ENCODE measurements at places on chromosomes 1 and 21. TPM values are rescaled to one million over a fixed set of nuclear protein-coding genes. Genes with fewer than 3 reads are reported as not detected.

DNA sequence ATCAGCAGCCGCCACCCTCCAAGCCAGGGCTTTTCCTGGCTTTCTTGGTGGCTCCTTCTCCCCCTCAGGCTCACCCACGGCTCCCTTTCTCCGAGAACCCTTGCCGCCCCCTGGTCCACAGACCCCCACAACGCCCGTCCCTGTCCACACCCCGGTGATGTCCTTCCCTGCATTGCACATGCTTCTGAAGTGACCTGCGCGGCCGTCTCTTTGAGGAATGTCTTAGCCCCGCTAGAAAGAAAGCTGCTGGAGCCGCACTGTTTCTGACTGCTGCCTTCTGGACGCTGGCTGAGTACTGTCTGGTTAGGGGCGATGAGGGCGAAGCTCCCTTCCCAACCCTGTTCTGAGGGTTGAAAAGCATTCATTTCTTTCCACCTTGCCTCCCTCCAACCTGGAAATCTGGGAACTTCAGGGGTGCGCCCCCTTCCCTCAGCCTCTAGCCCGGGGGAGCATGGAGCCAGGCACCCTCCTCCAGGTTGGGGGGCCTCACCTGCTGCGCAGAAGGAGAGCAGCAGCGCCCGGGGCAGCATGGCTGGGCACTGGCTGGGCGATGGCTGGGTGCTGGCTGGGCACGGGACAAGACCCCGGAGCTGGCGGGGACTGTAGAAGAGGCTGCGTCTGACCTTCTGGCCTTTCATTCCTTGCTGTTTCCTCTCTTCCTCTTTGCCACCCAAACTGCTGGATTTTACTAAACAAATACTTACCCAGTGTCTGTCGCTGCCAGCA, at the start of gene CLEC20A:
Gene CLEC20A (minus strand): TSS at position 555 of the 726 bp plus-strand sequence. CDS start 25 bp downstream, at position 530.
- no peak for DNase-seq

- no peak for DNase-seq
Observed at GRCh38 chr1:152356736-152357135, 3.1 kb downstream of the FLG2 start.

DNA sequence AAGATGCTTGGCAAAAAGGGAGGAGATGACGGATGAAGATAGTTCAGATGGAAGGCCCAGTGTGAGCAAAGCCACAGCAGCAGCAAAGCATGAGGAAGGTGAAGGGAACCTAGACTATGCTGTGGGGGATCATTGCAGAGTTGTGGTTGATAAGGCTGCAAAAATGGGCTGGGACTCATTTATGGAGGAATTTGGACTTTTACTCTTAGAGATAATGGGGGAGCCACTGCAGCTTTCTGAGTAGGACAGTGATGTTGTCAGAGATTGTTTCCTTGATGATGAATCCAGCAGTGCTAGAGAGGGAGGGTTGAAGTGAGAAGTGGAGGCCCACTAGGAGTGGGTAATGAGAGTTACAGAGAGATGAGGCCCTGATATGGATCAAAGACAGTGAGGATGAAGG, 2.1 kb upstream of the C8A start:
- no peak for DNase-seq

OLIG2 gene
- total RNA-seq = not detected

DIPK1A gene
- total RNA-seq = 21.5 TPM

- DNase-seq = peak; percentile 78
Observed at GRCh38 chr1:167161242-167161641, 59.4 kb upstream of the POU2F1 start.

SLC30A10 gene
- total RNA-seq = not detected

- peak; percentile 59 for DNase-seq
Observed at GRCh38 chr1:51236531-51237350, 668 bp downstream of the RNF11 start.

AADACL3 gene
- not detected for total RNA-seq

GRCh38 chr1:22339237-22339636, 112.4 kb upstream of the ZBTB40 start:
- no peak for DNase-seq

DNA sequence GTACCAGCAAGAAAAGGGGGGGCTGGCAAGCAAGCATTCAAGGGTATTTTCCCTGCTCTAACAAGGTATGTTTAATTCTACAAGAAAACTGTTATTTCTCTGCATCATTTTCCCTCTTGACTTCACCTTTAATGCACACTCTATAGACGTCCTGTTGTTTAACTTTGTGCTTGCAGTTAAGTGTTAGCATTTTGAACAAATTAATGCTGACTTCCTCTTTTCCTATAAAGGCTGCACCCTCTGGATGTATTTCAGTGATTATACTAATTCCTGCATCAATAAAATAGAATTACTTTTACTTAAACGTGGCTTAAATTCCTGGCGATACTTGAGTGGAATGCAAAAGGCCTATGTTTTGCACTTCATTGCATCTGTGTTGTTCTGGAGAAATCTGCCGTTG, 183.3 kb downstream of the KCNJ6 start:
- DNase-seq = no peak

DNA sequence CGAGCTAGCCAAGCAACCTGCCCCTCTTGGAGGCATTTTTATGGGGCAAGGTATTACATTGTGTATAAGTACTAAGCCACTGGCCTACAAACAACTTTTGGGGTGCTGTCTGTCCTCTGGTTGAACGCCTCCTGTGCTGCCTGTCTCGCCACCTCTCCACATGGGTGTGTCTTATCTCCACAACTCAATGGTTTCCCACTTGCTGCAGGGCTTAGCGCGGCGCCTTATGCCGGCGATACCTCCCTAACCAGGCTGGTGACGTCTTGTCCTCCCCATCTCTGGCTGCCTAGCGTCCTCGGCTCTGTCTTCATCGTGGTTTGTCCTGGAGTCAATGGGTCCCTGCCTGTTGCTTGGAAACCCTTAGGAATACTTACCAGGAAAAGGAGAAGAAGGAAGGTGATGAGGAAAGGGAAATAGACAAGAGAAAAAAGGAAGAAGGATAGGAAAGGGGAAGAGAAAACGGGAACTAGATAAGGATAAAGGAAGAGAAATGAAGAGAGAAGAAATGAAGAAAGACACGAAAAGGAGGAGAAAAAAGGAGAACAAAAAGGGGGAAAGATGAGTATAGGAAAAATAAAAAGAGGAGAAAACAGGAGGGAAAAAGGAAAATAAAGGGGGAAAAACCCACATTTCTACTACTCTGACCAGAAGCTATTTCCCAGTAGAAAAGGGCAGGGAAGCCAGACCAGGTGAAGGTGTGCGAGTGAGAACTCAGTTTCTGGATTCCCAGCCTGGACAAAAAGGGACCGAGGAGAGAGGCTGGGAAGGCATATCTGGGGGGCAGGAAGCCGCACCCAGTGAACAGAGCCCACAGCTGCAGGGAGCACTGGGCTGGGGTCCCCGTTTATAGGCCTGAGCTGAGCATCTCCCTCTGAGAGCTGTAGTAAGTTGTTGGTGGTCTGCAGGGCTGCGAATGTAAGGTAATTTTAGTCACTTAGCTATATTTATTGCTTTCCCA, 86.2 kb downstream of the CLIC6 start:
- DNase-seq = no peak

HSD11B1 gene
- total RNA-seq = 4.3 TPM

CD48 gene
- total RNA-seq = 0.05 TPM

C1orf87 gene
- total RNA-seq = not detected

DNA sequence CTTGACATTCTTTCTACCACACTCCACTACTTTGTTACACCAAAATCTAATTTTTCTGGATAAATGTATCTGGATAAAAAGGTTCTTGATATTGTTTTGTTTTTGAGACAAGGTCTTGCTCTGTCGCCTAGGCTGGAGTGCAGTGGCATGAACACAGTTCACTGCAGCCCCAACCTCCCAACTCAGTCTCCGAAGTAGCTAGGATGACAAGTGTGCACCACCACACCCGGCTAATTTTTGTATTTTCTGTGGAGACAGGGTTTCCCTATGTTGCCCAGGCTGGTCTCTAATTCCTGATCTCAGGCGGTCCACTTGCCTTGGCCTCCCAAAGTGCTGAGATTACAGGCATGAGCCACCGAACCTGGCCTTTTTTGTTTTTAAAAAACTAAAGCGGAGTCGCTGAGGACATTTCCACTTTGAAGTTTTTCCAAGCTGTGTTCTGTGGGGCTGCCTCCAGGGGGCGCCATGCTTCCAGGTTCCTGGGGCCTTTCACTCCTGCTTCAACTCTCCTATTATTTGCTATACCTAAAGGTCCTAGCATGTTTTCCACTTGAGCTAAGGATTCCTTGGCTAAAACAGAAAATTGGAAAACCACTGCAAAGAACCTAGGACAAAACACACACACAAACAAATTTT, 14.1 kb upstream of the NCMAP start:
- DNase-seq = no peak

DNA sequence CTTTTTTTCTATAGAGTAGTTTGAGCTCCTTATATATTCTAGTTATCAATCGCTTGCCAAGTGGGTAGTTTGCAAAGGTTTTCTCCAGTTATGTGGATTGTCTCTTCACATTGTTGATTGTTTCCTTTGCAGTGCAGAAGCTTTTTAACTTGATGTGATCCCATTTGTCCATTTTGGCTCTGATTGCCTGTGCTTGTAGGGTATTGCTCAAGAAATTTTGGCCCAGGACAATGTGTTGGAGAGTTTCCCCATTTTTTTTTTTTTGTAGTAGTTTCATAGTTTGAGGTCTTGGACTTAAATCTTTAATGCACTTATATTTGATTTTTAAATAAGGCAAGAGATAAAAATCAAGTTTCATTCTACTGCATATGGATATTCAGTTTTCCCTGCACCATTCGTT, 774.8 kb upstream of the ADAMTS5 start:
- no peak for DNase-seq

NBPF20 gene
- 3.3 TPM for total RNA-seq

FGR gene
- 0.17 TPM for total RNA-seq

OR2L8 gene
- not detected for total RNA-seq

CACNA1S gene
- total RNA-seq = not detected

LAMC2 gene
- 3.4 TPM for total RNA-seq

- DNase-seq = peak; percentile 69
Observed at GRCh38 chr1:79353224-79353623, 346.7 kb upstream of the ADGRL4 start.

DNA sequence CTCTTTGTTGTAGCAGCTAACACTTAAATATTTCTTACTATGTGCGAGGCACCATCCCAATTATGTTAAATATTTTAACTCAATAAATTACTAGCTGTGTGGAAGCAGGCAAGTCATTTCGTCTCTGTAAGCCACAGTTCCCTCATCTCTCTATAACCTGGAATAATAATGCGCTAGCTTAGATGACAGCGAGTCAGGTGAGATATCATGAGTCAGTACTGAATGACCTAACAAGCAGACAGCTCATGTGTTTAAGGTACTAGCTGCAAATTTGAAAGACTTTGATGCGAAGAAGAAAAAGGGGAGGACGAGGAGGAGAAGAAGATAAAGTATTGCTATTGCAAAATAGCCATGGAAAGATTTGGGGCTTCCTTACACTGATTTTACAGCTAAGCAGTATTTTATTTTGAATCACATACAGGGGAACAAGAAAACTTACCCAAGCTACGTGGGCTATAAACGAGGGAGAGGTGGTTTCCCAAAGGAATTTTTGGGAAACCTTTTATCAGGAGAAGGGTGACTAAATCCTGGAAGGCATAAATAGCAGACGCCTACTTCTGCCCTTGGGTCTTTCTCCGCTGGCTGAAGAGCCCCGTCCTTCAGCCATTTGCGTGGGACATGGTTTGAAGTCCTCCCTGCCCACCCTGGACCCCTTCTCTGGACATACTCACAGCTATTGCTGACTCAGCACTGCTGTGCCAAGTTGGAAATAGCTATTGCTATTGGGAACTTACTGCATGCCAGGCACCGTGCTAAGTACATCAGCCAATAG, 8.9 kb downstream of the CITED4 start:
- DNase-seq = no peak

GRCh38 chr1:28028873-28029654, 59.3 kb downstream of the EYA3 start:
- no peak for DNase-seq

DNA sequence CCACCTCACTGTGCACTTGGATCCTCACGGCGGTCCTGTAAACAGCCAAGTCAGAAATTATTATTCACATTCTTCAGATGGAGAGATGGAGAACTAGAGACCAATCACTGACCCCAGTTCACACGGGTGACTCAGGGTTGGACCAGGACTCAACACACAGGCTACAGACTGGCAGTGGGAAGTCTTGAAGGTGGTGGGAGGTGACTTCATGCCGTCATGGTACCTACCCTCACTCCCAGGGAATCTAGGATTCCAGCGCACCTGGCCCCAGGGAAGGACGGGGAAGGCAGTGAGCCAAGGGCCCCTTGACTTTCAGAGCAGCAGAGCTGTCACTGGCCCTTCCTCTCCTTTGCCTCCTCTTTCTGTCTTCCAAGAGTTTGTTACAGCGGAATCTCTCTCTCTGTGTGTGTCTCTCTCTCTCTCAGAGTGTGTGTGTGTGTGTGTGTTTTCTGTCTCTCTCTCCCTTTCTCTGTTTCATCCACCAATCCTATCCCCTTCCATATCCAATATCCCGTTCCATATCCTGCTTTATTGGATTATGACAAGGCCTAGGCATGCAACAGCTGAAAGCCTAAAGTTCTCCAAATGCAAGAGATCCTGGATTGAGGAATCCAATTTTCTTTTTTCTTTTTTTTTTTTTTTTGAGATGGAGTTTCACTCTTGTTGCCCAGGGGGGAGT, 11.7 kb downstream of the OPTC start:
- DNase-seq = peak; percentile 52

CSTB gene
- total RNA-seq = 29.6 TPM

DNA sequence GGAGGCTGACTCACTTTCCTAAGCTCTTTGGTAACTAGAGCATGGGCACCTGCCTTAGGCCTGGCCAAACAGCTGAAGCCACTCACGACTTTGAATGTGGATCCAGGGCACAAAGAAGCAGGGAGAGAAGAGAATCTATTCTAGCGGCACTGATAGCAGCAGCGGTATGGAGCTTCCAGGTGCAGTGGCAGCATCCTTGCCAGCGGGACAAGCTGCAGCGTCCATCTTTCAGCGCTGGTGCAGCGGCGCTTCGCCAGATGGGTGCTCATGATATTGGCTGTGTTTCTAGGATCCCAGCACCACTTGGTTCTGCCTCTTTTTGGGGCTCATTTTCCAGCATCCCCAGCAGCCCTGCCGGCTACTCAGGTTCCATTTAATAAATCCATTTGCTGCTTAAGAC, 184.2 kb downstream of the SLC44A5 start:
- no peak for DNase-seq

GRCh38 chr1:216047811-216048572, 375.3 kb downstream of the USH2A start:
- DNase-seq = no peak

RPS6KA1 gene
- total RNA-seq = 34.2 TPM

GRCh38 chr1:178962853-178963711, 62.6 kb upstream of the FAM20B start:
- DNase-seq = no peak

DNA sequence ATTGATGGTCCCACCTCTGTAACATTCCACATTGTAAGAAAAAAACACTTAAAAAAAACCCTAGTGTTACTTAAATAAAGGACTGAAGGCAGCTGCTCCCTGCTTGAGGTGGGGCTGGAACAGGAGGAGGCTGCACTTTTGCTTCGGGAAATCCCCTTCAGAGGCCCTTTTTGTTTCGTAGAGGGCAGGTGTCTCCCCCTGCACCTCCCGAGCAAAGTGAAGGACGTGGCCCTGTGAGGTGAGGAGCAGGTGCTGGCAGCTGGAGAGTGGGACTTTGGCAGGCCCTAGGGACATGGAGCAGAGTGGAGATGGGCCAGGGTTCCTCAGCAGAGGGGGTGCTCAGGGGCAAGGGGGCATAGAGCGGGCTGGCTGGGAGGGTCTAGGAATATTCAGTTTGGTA, 33.4 kb upstream of the WNT4 start:
- DNase-seq = no peak

GRCh38 chr21:46634966-46635323, 529 bp upstream of the PRMT2 start:
- peak; percentile 92 for DNase-seq
